Hippocampal formation (tissue), 2 donors: ENCODE measurements at places on chromosomes 7 and 10.

- DNase-seq, result no peak
These were observed 142.7 kb downstream of the ELFN1 start for GRCh38 chr7:1812509-1813393.

DNA sequence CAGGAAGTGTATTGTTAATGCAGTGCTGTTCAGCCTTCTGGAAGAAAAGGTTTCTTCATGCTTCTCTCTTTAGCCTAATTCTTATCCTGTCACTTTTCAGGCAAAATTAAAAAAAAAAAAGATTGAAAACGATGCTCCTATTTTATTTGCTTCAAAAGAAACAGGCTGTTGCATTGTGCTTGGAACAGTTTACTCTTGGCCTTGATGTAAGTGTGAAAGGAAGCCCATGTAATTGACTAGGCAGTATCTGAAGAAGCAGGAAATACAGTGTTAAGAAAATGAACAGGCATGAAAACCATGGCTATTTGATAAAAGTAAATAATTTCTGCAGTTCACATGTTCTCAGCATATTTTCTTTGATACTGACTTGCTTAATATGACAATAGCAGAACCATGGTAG lies 40.4 kb upstream of the ATRNL1 start:
- no peak for DNase-seq

DNA sequence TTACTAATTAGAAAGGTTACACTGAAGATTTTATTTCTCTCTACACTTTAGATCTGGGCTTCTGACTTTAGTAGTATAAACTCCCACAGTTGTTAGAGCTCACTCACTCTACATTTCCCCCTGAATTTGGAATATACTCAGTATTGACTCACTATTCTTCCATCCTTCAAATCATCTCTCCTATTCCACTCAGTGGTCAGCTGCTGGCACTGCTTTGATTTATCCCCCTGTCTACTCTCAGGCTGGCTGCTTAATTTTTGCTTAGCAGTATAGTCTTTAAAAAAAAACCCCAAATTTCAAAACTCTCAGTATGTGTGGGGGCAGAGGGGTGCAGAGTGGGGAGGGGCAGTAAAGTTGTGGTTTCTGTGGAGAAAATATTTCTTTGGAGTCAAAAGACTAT lies 68.9 kb downstream of the CDK6 start:
- no peak for DNase-seq

DNA sequence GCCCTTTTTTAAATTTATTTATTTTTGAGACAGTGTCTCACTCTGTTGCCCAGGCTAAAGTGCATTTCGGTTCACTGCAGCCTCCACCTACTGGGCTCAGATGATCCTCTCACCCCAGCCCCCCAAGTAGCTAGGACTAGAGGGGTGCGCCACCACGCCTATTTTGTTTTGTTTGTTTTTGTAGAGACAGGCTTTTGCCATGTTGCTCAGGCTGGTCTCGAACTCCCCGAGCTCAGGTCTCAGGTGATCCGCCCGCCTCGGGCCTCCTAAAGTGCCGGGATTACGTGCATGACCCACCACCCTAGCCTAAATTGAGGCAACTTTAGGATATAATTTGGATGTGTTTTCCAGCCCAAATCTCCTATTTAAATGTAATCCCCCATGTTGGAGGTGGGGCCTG lies 805 bp downstream of the ZNF736 start:
- no peak for DNase-seq

DNA sequence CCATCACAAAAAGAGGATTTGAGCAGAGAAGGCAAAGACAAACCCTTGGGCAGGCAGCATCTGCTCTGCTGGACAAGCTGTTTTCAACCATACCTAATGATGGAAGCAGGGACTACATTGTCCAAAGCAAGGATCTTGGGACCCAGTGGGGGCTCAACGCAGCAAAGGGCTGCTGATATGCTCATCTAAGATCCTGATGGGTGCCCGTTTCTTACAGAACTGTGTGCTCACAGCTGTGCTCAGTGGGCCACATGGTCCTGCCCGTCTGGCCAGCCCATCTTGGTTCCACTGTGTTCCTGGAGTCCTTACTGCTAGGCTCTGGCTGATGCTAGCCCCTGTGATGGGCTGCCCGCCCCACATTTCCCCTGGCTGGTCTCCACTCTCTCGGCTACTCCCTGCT lies 36.1 kb downstream of the GPRIN2 start:
- no peak for DNase-seq

DNA sequence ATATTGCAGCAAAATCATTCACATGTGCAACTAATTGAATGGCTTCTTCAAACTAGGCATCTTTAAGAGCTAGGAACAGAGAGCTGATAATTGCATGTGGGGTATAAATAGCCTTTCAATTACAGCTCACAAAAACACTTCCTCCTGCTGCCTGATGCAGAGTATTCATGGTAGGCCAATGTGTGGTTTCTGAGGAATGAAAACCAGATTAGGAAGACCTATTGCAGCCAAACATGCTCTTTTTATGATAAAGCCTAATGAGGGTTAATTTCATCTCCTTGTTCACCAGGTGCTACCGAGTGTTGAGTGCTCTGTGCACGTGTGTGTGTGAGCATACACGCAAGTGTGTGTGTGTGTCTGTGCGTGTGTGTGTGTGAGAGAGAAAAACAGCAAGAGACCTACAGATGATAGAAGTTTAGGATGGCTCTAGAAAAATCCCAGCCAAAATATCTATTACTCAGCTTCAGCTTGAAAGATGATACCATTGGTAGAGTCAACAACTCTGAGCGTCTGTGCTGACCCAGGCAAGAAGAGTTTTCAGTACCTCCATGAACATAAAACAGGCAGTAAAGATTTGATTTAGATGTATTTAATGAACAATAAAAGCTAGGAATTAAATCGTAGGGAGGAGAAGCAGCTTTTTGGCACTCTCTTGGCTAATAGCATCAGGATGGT lies 448.5 kb upstream of the ANKRD30A start:
- DNase-seq, result no peak

DNA sequence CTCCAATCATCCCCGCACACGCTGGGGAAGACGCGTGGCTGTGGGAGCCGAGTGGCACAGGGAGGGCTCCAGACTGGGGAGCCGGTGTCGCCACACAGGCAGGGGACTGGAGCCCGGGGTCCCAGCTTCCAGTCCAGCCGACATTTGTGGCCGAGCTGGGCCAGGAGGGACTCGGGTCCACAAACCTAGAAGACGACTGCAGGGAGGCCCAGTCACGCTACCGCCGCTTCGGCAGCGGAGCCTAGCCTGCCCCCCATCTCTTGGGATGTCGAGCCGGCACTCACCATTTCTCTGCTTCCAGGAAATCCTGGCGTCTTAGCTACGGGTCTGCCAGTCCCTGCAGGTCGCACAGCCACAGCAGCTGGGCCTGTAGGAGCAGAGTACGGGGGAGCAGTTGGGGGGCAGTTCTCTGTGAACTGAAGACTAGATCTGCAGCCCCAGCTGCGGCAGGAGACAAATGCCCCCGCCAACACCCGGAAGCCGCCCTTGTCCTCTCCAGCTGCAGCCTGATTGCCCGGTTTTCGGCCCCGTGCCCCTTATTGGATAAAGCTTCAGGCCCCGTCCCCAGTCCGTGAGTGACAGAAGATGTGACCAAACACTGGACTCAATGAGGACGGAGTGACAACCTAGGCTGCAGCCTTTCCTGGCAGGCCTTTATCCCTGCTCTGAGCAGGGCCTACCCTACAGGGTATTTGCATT lies 270.7 kb downstream of the ZNF33B start:
- DNase-seq, result peak; percentile 82

DNA sequence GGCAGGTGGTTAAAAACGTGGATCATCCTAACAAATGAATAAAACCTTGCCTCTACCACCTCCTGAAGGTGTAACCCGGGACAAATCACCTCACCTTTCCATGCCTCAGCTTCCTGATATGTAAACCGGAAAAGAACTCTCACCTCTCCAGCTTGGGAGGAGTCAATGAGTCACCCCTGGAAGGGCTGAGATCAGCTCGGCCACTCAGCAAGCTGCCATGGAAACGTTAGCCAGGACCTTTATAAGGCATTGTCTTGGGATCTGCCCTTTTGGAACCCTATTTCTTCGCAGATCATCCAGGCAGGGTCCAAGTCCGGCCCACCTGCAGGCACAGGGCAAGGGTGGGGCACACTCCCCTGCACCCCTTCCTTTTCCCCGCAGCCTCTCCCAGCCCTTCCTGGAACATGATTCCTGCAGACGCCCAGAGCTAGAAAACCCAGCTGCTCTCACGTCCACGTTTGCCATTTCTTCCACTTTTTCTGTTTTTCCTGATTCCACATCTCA lies 81.6 kb upstream of the PFKP start:
- no peak for DNase-seq

- no peak for DNase-seq
These were observed 501 bp downstream of the TFPI2 start for GRCh38 chr7:93890041-93890463.

DNA sequence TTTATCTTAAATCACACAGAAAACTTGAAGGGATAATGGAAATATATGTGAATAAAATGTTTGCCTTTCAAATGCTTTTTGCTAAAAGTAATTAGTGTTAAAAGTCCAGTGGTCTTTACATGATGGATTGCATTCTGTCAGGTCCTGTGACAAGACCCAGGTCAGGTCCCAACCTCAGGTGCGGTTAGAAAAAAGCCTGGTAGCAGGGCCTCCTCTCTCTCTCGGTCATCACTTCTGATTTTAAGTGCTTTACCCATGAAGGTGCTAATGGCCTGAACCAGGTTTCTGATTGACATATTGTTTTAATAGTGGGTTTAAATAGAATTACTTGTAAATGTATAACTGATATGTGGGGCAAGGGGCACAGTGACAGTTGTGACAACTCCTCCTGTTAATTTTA lies 736.3 kb downstream of the POM121L12 start:
- no peak for DNase-seq

GRCh38 chr7:15557686-15558085 lies 4.1 kb downstream of the AGMO start:
- no peak for DNase-seq

DNA sequence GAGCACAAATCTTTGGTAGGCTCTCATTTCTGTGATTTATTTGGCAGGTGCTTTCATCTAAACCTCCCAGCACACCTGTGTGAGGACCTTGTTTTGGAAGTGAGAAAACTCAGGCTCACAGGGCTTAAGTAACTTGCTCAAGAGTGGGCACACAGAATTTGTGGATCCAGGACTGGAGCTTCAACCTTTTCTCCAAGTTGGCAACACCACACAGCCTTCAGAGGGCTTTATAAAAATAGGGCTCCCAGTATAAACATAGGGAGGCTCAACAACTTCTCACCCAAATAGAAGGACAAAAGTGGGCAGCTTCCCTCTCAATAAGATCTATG lies 182.2 kb upstream of the NEBL start:
- no peak for DNase-seq

- DNase-seq, result no peak
These were observed 201.6 kb upstream of the LRRN3 start for GRCh38 chr7:110889335-110889734.

DNA sequence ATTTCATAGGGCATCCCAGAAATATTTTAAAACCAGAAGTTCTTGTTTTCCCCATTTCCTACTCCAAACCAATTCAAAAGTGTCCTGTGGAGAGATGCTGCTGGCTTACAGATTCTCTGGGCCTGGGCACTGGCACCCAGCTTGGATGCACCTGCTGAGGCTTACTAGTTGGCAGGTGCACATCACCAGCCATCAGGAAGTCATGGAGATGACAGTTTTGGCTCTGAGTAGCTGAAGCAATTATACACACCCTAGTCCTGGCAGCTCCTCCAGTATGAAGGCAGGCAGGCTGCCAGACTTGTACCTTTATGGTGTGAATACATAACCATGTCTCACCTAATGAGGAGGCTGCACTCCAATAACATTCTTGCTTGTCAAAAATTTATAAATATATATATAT lies 276.6 kb upstream of the GHITM start:
- no peak for DNase-seq

DNA sequence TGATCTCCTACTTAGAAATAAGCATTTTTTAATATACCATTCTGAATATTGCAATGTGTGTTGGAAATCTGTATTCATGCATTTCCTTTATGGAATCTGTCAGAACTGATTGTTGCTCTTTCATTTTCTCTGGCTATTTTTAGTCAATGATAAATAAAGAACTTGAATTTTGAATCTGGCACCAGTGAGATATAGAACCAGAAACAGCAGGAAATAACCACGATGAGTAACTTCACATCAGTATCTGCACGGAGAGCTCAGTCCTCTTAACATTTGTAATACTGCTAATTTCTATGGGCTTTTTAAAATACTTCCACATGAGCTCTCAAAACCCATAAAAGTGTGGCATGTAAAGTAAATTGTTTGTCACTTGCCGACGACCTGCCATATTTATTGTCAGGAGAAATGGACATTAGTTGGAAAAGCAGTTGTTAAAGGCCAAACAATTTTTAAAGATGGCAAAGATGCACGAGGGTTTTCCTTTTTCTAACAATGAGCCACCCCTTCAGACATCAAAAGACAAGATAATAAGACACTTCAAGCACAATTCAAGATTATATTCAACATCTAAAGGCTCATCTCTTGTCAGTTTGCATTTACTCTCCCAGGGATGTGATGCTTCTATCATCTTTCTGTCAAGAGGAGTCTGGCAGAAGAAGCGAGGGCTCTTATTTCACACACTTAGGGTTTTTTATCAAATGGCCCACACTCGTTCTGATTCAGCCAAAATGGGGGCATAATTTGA lies 118.3 kb downstream of the POU6F2 start:
- no peak for DNase-seq

DNA sequence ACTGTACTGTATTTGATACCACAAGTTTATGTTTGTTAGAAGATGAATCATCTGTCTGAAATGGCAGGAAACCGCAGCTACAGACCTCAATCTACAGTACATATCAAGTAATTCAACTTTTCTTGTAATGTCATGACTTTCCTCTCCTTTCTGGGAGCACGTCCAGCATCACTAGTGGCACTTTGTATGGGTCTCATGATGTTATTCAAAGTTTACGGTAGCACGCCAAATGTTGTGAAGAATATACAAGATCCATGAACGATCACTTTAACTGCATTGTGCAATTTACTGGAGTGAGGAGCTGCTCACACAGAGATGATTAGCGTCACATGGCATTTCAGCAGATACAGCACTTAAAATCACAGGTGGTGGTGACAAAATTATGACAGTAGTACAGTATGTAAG lies 257.8 kb upstream of the GNAI1 start:
- DNase-seq, result no peak

- no peak for DNase-seq
These were observed 161.5 kb upstream of the AGR3 start for GRCh38 chr7:17043012-17043877.

- no peak for DNase-seq
These were observed 119.8 kb downstream of the SMURF1 start for GRCh38 chr7:99024066-99024465.

- no peak for DNase-seq
These were observed 27.4 kb upstream of the FXYD4 start for GRCh38 chr10:43344051-43344450.

GRCh38 chr10:9869205-9869604 lies 1148.5 kb upstream of the CELF2 start:
- DNase-seq, result no peak
